Mucosa of gallbladder (tissue), 1 donor: ENCODE measurements at places on chromosomes 11 and 22. TPM values are rescaled to one million over a fixed set of nuclear protein-coding genes. Genes with fewer than 3 reads are reported as not detected.

The OR10D3 gene
- total RNA-seq = not detected

The PAK1 gene
- 114 TPM for total RNA-seq

The PRR33 gene
- total RNA-seq = not detected

The NLRP14 gene
- total RNA-seq = 0.06 TPM

The ANO1 gene
- total RNA-seq = 228 TPM

The BLID gene
- 0.75 TPM for total RNA-seq

The UQCR10 gene
- total RNA-seq = 106 TPM

The DLG2 gene
- 4.4 TPM for total RNA-seq

The CD3E gene
- 15.7 TPM for total RNA-seq

The ZNF280B gene
- 1.3 TPM for total RNA-seq

The PGA5 gene
- not detected for total RNA-seq

The GCAT gene
- 22.3 TPM for total RNA-seq

The CAPN5 gene
- 197 TPM for total RNA-seq
